ENCODE measurements at places on chromosomes 16 and 17.

DNA sequence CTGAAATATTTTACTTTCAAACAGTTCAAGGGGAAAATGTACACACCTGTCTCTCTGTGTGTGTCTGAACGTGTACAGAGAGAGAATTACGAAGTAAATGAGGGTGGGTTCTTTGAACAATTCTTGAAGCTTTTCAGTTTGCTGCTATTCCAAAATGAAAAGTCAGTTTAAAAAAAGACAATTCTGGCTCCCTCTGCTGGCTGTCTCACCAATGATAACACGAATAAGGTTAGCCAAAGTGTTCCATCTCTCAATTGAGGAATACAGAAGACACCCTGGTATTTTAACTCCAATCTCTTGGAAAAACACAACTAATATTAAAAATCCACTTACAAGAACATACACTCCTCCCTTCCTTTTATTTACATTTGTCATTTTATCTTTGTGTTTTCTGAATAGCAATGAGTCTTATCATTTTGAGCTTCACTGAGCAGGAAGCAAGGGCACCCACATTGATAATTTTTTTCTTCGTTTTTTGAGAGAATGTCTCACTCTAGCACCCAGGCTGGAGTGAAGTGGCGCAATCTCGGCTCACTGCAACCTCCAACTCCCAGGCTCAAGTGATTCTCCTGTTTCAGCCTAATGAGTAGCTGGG lies 20.5 kb downstream of the EFTUD2 start:
- DNase-seq: no peak

- DNase-seq: no peak
These were observed 20.8 kb upstream of the TBX2 start for GRCh38 chr17:61378658-61379456.

- no peak for DNase-seq
These were observed 22.8 kb downstream of the LYRM9 start for GRCh38 chr17:27870345-27870744.

- no peak for DNase-seq
These were observed 12.3 kb downstream of the FOXL1 start for GRCh38 chr16:86590501-86591144.

DNA sequence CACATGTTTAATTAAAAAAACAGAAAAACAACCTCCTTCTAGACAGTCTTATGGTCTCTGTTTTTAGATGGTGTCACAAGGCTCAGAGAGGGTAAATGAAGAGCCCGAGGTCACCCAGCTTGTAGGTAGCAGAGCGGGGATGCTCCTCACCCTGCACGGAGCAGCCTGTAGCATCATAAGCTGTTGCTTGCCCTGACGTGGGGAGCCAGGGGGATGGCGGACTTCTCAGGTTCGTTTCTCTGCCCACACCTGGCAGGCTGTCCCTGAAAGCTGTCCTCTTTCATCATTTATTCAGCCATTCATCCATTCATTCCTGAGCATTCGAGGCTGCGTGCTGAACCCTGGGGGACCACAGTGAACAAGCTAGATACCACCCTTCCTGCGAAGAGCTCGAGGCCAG lies 75.7 kb upstream of the KSR1 start:
- DNase-seq: no peak

- no peak for DNase-seq
These were observed 33.7 kb upstream of the MFSD6L start for GRCh38 chr17:8832711-8833352.

DNA sequence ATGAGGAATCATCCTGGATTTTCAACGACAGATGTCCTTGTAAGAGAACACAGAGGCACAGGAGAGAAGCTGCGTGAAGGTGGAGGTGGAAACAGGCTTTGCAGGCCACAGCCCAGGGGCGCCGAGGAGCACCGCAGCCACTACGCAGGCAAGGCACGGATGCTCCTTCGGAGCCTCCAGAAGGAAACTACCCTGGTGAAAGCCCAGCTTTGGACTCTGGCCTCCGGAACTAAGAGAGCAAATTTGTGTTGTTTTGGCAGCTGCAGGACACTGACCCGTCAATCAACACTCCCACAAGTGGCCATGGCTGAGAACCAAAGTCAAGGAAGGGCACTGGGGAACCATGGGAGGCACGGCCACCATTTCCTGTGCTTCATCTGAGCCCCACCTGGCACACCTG lies 3.4 kb downstream of the ARL16 start:
- DNase-seq: no peak

- no peak for DNase-seq
These were observed 25.9 kb upstream of the APOH start for GRCh38 chr17:66255112-66255511.

DNA sequence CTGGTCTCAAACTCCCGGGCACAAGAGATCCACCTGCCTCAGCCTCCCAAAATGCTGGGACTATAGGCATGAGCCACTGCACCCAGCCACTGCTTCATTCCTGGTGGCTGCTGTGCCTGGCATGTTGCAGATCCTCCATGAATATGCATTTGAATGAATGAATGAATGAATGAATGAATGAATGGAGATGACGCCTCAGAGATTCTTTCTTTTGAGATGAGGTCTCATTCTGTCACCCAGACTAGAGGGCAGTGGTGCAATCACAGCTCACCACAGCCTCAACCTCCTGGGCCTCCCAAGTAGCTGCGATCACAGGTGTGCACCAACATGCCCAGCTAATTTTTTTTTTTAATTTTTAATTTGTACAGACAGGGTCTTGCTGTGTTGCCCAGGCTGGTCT lies 5.2 kb downstream of the SPN start:
- no peak for DNase-seq

- no peak for DNase-seq
These were observed 16.3 kb downstream of the MAPT start for GRCh38 chr17:45910667-45911066.

- DNase-seq: no peak
These were observed 55.2 kb downstream of the PRMT7 start for GRCh38 chr16:68366062-68366461.

- no peak for DNase-seq
These were observed 30.3 kb downstream of the DBNDD1 start for GRCh38 chr16:89988951-89989350.

DNA sequence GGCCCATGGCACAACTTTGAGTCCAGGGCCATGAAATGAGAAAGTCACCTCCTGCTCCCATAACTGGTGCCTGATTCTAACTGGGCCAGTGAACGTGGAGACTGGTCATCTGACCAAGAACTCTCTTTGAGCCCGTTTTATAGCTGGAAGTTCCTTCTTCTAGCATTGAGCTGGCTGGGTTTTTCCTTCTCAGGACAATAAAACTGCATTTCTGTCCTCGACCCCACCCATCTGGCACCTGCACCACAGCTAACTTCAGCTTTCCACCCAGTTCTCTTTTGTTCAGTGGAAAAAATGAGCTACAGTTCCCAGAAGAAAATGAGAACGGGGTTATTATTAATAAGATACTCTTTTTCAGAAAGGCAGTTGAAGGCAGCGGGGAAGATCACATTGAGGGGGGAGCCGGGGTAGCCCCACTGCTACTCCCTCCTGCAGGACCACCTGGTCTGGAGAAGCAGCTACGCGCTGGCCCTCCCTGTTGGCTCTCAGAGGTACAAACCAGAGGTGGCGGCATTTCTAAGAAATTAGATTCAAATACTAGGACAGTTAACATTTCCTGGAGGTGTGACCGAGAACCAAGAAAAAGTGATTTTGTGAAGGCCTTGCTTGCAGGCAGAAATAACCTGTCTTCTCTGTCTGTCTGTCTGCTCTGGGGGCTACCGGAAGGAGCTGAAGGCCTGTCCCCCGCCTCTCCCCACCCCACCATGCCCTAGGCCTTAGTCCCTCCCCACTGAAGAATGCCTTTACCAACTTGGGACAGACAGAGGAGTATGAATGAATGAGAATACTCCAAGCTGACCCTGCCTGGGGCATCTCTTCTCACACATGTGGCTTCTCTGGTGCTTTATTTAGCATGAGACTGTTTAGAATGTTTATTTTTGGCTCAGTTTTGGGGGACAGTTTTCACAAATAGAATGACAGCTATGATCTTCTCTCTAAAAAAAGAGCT lies 123.9 kb downstream of the XYLT1 start:
- no peak for DNase-seq

DNA sequence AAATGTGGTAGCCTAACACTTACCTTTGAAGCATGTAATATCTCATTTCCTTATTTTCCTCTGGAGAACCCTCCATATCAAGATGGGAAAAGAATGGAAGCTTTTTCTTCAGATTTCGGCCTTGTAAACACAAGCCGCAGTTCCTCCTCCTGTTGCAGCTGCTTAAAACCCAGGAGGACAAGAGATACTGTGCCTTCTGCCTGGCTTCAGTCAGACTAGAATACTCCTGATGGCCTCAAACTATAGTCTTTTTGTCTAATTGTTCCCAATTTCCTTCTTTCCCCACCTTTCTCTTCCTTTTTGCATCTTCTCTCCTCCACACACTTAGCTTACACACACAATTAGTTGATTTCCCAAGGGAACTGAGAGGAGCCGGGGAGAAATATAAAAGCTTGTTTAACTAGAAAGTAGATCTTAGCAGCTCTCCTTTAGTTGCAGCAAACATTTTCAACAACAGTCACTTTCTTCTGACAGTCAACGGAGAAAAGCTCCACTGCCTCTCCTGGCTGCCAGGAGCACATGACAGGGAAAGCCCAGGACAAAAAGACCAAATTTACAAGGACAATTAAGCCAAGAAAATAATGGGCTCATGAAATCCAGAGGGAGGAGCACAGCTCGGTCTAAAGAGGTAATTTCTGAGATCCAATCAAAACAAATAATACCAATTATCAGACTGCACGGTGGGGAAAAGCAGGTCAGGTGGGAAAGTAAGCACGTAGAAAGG lies 76.4 kb upstream of the C17orf78 start:
- no peak for DNase-seq

DNA sequence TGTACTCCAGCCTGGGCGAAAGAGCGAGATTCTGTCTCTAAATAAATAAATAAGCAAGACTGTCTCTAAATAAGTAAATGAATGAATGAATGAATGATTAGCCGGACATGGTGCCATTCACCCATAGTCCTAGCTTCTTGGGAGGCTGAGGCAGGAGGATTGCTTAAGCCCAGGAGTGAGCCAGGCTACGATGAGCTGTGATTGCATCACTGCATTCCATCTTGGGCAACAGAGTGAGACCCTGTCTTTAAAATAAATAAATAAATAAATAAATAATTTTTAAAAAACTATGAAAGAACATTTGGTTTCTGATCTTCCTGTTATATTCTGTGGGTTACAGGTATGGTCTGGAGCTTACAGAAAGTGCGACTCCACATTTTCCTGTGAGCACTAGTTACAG lies 65.0 kb downstream of the C17orf58 start:
- DNase-seq: no peak

DNA sequence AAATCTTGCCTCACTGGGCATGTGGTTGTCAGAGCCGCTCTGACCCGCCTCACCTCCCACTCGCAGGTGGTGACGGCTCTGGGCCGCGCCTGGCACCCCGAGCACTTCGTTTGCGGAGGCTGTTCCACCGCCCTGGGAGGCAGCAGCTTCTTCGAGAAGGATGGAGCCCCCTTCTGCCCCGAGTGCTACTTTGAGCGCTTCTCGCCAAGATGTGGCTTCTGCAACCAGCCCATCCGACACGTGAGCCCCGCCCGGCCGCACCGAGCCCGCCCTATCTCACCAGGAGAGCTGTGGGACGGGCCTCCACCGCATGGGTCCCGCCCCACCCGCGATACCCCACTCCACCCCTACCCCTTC lies 4.0 kb downstream of the TGFB1I1 start:
- DNase-seq: no peak

DNA sequence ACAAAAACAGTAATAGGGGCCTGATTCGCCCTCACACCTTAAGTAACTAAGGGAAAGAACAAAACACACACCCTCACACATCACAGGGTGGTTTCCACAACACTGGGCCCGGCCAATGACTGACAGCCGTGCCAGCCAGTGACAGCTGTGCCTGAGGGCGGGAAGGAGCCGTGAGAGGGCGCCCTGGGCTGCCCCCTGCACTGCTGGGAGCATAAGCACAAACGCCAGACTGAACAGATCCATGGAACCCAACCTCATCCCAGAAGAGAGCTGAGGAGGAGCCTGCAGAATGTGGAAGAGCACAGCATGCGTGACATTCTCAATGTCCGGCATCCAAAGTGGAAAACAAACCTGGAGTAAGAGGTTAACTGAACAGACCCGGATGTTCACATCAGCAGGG lies 16.0 kb downstream of the CSNK1D start:
- peak; percentile 66 for DNase-seq

- peak; percentile 33 for DNase-seq
These were observed 709 bp downstream of the STAT5A start for GRCh38 chr17:42288803-42289610.

DNA sequence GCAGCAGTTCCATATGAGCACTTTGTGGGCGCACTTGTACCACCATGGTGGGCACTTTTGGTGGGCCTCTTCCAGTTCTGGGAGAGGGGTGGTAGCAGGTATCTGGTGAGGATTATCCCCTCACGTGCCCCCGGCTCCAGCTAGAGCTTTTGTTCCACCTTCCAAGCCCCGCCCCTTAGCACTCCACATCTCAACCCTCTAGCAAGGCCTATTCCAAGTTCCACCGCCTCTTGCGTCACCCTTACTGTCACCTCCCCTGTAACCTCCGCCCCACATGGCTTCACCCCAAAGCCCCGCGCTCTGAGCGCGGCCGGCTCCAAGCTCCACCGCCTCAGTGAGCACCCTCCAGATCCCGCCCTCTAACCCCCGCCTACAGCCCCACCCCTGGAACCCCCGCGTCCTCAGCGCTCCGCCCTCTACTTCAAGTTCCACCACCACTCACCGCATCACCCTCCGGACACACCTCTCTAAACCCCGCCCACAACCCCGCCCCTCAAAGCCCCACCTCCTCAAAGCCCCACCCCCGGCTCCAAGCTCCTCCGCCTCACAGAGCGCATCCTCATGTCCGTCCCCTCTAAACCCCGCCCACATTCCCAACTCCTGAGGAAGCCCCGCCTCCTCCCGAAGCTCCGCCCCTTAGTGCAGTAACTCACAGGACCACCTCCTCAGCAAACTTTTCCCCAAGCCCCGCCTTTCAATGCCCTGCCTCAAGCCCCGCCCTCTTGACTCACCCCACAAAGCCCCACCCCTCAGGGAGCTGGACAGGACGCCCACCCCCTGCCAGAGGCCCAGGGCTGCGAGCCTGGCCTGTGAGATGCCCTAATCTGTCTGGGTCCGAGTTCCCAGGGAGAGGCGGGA lies 11.1 kb downstream of the SCN4A start:
- DNase-seq: no peak

DNA sequence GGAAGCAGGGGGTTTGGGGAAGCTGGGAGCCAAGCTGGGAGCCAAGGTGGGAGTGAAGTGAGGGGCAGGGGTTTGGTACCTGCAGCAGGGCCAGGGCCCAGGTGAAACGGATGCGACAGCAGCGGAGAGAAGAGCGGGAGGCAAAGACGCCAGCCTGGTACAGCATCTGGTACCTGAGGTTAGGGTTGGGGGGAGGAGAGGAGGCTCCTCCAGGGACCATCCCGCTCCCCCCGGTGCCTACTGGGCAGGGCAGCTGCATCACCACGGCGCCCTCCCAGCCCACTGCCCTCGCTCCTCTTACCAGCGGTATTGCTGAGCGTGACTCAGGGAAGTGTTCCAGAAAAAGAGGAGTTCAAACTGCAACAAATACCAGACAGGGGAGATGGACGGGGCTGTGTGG lies 9.8 kb downstream of the CLN3 start:
- no peak for DNase-seq
